Esophagus squamous epithelium (tissue), 5 donors: ENCODE measurements at places on chromosomes 2 and 18. TPM values are rescaled to one million over a fixed set of nuclear protein-coding genes. Genes with fewer than 3 reads are reported as not detected.

Gene CABLES1
- total RNA-seq, result 9.6 TPM

Gene IL36A
- 164 TPM for total RNA-seq

Gene GPR45
- not detected for total RNA-seq

Gene SLC5A7
- not detected for total RNA-seq

Gene REG3A
- total RNA-seq, result not detected

Gene NMS
- not detected for total RNA-seq

Gene CARF
- 3.5 TPM for total RNA-seq

- DNase-seq, result peak; percentile 26
Measured at GRCh38 chr2:8544786-8545694, 136.8 kb upstream of the ID2 start.

GRCh38 chr2:66843847-66844246, 408.9 kb downstream of the MEIS1 start:
- no peak for DNase-seq

DNA sequence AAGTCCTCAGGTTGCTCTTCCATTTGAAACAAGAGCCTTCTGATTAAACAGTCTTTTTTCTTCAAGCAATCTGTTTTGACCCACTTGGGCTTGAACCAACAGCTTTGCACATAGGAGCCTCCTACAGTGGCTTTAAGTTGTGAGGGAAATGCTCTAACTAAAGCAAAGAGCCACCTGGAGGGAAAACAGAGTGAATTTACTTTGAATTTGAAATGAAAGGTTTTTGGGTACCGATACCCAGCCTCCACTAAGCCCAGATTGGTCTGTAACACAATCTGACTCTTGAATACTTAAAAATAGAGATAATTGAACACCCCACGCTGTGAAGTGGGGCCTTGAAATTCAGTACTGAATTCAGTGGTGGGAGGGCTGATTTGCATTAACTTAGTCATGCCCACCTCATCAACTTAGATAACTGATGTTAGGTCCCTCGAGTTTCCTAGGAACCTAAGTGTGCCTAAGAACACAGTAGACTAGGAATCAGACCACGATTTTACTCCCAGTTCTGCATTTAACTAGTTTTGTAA, 56.3 kb upstream of the ACVR1C start:
- no peak for DNase-seq

DNA sequence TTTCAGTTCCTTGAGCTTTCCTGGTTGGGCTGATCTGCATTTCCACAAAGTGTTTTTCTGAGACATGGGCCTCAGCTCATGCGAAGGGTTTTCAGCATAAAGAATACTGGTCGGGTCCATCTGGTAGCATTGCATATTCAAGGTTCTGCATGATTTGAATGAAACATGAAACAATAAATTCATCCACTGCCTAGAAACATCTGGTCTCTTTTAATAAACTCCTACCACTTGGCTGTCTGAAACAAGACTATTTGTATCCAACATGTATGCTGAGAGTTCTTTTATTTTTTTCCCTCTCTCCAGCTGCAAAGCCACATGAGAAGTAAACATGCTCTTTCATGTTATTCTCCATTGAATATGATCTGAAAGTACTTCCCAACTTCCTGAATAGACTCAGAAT, 314.9 kb upstream of the SOX11 start:
- DNase-seq, result no peak

DNA sequence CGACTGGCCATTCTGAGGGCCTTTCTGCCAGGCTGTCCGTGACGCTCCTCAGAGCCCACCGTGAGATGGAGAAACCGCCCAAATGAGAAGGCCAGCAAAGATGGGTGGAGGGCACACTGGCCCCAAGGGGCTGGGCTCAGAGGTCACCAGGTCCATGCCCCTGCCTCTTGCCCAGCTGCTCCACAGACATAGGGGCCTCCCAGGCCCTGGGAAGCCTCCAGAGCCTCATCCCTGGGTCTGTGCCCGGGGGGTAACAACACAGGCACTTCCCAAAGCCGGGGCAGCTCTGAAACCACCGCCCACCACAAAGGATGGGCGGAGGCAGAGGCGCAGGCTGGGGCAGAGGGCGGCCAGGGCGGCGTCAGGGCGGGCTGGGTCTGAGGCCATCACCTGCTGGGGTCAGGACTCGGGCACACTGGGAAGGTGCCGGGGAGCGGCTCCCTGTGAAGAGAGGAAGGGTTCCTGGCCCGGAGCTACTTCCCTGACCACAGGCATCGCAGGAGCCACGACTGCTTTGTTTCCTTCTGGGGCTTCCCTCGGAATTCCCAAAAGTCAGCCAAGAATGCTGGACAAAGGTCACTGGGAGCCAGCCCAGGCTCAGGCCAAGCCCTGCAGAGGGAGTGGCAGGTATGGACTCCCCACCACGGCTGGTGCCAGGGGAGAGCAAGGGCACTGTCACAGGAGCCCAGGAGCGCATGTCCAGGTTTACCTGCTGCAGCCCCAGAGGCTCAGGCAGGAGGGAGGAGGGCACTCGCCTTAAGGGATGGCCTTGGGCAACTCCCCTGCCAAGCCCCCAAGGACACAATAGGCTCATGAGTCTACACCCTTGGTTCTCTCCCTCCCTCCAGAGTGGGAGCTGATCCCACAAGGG, 9.4 kb downstream of the CYP26B1 start:
- no peak for DNase-seq

DNA sequence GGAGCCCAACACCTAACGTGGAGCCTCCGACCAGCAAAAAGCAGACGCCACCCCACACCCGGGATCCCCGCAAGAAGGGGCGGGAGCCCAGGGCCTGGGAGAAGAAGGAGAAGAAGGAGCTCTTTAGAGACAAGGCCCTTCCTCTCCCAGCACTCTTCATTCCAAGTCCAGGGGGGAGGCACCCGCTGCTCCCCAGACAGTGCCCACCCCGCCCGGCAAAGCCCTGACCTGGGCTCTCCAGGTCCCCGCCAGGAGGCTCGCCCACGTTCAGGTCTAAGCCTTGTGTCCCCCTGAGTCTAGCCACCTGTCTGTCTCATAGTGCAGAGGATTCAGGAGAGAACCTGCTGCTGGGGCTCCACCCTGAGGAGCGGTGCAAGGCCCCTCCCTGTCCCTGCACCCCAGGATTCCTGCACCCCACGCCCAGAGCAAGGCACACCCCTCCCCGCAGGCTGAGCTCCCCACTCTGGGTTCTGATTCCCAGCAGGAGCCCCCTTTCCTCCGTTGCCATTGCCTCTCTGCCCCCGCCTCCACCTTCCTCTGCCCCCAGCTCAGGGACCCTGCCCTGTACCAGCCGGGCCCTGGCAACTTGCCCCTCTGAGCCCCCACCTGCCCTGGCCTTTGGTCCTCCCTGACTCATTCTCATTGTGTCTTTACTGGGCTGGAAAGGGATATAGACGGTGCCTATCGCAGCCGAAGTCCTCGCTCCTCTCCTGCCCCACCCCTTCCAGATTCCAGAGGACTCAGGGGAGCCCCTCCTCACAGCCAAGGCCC, 33.5 kb upstream of the GPC1 start:
- no peak for DNase-seq

GRCh38 chr2:226274143-226274542, 525.5 kb downstream of the IRS1 start:
- no peak for DNase-seq

DNA sequence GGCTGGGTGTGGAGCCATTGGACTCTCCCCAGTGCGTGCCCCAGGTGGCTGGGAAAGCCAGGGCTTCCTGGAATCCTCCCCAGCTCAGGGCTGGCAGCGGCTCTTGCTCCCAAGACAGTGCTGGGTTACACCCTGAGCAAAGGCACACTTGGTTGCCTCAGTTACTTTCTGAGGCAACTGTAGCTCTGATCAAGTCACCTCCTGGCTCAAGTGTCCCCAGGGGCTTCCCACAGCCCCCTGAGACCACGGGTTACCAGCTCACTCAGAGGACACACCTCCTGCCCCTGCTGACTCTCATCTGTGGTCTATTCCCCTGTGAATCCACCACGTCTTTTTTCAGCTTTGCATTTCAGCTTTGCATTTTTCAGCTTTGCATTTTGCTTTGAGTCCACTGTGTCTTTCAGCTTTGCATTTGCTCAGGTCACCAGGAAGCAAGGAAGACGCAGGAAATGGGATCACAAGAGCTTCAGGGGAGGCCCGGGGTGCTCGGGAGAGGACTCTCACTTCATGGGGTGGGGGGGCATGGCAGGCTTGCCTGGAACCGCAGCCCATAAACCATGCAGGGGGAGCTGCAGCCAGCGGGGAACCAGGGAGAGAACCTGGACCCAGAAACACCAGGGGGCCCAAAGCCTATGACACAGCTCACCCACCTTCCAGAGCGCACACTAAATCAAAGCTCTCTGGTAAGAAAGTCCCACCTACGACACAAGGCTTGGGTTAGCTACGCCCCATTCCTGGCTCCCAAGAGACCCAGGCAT, 138.0 kb upstream of the ASB18 start:
- DNase-seq, result no peak

GRCh38 chr2:121860758-121861227, 105.3 kb downstream of the TSN start:
- no peak for DNase-seq

- no peak for DNase-seq
Measured at GRCh38 chr2:2114707-2115245, 216.3 kb downstream of the MYT1L start.

DNA sequence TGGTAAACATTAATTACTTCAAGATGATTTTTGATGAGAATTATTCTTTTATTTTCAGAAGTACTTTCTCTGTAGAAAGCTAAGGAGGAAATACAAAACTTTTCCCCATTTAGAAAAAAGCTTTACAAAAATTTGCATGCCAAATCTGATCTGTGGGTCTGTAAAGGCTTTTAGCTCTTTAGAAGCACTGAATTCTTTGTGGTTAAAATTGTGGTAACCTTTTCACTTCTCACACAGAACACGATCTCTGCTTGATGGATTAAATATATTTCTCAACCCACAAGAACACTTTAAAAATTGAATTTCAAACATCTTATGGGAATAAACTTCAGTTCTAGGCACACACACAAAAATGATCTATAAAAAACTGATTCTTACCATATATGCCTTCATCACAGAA, 63.7 kb downstream of the VIL1 start:
- DNase-seq, result no peak

- DNase-seq, result no peak
Measured at GRCh38 chr2:74858281-74858680, 24.4 kb downstream of the HK2 start.

DNA sequence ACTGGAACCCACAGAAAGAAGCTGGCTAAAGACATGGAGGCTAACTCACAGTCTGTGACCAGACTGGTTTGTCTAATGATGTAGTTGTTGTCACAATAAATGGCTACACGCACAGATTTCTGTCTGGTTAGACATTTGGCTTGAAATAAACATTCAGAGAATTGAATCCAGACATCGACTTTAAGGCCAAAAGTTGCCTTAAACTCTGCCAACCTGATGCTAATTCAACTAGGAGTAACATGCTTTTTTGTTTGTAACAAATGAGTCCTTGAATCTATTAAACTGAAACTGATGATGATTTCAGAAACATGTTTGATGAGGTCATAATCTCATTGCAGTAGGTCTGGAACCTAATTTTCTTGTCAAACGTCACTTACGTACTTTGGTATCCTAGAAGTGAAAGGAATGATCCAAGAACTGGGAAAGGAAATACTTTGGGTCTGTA, 123.8 kb downstream of the ERBB4 start:
- no peak for DNase-seq

DNA sequence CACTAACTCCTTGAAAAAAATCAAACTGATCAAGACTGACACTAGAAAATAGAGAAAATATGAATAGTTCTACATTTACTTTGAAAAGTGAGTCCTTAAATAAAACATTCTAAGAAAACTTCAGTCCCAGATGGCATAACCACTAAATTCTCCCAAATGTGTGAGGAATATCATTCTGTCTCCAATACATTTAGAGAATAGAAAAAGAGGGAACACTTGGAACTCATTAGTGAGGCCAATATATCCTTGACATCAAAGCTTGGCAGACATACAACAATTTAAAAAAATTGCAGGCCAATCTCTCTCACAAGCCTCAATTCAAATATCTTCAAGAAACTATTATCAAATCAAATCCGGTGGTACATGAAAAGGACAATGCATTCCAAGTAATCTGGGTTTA, 79.3 kb upstream of the TMEM247 start:
- DNase-seq, result no peak

GRCh38 chr2:165425556-165425955, 43.9 kb upstream of the CSRNP3 start:
- no peak for DNase-seq

GRCh38 chr2:223000872-223001796, 50.9 kb upstream of the KCNE4 start:
- DNase-seq, result no peak

DNA sequence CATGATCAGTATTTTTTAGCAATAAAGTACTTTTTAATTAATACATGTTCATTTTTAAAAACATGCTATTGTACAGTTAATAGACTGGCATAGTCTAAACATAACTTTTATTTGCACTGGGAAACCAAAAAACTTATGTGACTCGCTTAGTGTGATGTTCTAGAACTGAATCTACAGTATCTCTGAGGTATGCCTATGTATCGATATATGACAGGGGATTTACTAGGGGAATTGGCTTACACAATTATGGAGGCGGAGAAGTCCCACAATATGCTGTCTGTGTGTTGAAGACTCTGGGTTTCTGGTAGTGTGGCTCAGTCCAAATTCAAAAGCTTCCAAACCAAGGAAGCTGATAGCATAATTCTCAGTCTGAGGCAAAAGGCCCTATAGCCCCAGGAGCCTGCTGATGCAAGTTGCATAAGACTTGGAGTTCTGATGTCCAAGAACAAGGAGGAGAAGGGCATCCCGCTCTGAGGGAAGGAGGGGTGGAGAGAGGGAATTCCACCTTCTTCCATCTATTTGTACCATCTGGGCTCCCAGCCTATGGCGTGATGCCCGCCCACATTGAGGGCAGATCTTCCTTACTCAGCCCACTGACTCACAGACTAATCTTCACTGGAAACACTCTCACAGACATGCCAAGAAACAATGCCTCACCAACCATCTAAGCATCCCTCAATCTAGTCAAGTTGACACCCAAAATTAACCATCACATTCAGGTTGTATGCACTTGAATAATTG, 27.5 kb downstream of the ZNF638 start:
- DNase-seq, result no peak

GRCh38 chr2:2222931-2223330, 108.1 kb downstream of the MYT1L start:
- DNase-seq, result no peak

DNA sequence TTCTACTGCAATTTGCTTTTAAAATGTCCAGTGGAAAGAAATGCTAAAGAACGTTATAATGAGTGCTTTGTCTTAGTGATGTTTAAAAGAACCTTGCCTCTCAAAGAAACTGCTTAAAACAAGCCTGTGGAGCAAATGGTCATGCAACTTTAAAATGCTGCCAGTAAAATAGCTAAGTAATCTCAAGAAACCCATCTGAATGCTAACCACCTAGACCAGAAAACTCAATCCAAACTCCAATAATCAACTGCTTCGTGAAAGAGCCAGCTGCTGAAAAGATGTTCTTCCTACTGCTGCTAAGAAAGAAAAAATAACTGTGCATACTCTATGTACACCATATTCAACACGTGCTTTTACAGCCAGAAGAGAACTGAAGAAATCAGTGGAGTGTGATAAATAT, 145.6 kb downstream of the PDE1A start:
- DNase-seq, result no peak

GRCh38 chr2:71578767-71579342, 125.5 kb downstream of the DYSF start:
- no peak for DNase-seq

- DNase-seq, result no peak
Measured at GRCh38 chr2:219087361-219087760, 26.6 kb upstream of the IHH start.
